ENCODE measurements at places on chromosomes 5 and 9.

- no peak for DNase-seq
These were observed 916 bp downstream of the SHLD3 start for GRCh38 chr5:65625743-65626142.

DNA sequence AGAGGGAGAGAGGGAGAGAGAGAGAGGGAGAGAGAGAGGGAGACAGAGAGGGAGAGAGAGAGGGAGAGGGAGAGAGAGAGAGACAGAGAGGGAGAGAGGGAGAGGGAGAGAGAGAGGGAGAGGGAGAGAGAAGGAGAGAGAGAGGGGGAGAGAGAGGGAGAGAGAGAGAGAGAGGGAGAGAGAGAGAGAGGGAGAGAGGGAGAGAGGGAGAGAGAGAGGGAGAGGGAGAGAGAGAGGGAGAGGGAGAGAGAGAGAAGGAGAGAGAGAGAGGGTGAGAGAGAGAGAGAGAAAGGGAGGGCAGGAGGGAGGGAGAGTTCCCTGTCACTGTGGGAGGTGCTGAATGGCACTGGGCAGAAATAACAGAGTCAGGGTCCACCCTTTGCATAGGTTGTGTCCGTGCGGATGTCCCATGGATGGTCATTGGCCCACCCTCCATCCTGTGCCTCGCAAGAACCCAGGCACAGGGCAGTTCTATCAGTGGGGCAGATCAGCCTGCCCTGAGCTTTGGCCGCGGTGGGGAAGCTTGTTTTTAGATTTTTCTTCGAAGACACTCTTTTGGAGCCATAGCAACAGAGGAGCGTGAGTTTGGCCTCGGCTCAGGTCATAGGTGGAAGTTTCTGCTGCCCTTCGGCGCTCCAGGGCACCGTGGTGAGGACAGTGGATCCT lies 30.1 kb downstream of the ADAMTSL2 start:
- no peak for DNase-seq

- no peak for DNase-seq
These were observed 1312.0 kb upstream of the WWC1 start for GRCh38 chr5:166979307-166979895.

DNA sequence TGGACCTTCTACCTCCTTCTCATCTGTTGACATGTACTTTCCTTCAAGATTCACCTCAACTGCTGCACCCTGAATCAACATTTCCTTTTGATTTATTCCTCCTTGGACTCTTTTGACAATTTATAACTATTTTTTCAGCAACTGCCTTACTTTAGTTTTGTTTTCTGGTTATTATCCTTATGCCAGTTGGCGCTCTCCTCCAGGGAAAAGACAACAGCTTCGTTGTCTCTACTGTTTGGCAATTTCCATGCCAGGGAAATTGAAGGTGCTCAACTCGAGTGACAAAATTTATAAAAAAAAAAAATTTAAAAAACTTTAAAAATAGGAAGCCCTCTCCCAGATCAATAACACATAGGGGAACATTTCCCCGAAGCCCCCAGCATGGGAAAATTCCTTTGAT lies 549.2 kb upstream of the DMAC1 start:
- no peak for DNase-seq

- DNase-seq = peak; percentile 3
These were observed 70.0 kb downstream of the EXOSC2 start for GRCh38 chr9:130763331-130764171.

GRCh38 chr9:72412483-72413040 lies 47.6 kb upstream of the ZFAND5 start:
- no peak for DNase-seq

- DNase-seq = no peak
These were observed 18.8 kb upstream of the FCN1 start for GRCh38 chr9:134936346-134937163.
